ENCODE measurements at places on chromosomes 12 and 14.

- no peak for DNase-seq
Observed at GRCh38 chr14:97638864-97639263, 841.7 kb downstream of the VRK1 start.

GRCh38 chr12:110367181-110367864, 36.2 kb downstream of the ANAPC7 start:
- no peak for DNase-seq

- no peak for DNase-seq
Observed at GRCh38 chr14:90381999-90382451, 14.8 kb upstream of the CALM1 start.

GRCh38 chr12:123253641-123254459, 17.8 kb downstream of the CDK2AP1 start:
- no peak for DNase-seq

DNA sequence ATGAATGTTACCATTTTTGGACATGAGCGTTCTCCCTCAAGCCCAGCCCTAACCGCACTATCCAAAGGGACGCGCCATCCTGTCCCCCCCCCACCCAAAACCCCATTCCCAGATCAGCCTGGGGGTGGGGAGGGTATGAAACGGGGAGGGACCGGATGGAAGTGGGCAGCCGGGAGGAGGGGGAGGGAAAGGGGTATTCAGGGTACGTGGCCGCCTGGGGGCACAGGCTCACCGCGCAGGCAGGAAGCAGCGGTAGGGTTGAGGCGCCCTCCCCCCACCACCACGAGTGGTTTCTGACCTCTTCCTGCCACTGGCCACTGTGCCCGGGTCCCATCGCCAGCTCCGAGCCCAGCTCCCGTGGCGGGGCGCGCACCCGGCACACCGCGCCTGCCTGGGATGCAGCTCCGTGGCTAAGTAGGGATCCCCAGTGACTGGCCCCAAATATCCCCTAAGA, 1.4 kb downstream of the ACTN1 start:
- DNase-seq = no peak

DNA sequence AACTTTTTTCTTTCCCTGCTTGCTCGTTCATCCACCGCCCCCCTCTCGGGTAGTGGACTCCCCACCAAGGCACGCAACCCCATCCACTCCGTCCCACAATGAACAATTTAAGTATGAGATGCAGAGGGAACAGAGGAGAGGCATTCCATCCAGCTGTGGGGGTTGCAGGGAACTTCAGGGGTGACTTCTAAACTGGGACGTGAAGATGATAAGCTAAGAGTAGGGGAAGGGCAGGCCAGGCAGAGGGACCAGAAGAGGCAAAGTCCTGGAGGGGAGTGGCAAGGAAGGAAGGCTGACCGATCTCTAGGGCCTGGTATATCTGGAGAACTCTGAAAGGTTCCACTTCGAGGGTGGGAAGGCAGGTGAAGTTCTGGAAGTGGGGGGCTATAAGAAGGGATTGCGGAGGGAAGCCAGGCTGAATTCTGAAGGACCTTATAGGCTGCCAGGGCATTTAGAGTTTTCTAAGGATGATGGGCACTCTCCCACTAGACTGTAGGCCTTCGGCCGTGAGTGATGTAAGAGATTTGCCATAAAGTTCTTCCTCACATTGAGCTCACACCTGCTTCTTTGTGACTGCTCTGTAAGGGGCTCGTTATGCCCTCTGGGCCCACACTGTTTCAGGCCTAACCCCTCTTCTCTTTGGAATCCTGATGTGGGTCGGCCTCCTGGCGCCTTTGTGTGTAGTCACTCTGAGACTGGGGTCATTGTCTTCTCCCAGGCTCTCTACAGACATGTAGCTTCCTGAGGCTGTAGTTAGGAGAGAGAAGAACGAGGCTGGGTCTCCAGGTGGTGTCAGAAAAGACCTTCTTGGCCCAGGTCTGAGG, 12.1 kb downstream of the NFATC4 start:
- DNase-seq = no peak

- DNase-seq = no peak
Observed at GRCh38 chr12:29921307-29921706, 137.6 kb upstream of the TMTC1 start.

- DNase-seq = no peak
Observed at GRCh38 chr12:96258104-96258961, 64.2 kb downstream of the ELK3 start.

DNA sequence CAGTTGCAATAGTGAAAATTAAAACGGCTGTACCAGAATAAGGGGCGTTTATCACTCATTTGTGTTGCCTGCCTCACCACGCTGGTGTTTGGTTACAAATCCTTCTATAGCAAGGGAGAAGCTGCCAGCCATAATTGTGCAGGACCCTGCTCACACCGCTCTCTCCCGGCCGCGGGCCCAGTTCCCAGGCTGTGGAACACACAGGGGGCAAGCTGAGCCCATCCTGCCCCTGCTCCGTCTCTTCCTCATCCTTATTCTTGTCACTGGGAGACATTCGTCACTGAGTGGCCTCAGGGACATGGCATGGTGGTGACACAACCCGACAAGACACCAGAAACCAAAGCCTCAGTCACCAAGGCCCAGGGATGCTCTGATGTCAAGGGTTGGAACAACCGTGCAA, 116.3 kb upstream of the FKBP4 start:
- no peak for DNase-seq

DNA sequence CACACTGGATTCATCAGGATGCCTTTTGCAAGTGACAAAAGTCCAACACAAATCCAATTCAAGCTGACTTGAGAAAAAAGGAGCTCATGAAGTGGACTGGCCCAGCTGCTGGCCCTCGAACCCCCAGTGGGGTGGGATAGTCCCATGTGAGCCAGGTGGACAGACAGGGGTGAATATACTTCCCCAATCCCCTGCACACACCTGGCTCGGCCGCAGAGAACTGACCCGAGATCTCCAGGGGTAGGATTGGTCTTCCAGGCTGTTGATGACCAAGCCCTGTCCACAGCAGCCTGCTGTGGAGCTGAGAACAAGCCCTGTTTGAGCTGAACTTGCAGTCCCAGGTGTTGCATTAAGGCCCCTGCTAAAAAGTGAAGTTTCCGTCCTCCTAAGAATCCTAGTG, 56.2 kb downstream of the TPCN1 start:
- no peak for DNase-seq

DNA sequence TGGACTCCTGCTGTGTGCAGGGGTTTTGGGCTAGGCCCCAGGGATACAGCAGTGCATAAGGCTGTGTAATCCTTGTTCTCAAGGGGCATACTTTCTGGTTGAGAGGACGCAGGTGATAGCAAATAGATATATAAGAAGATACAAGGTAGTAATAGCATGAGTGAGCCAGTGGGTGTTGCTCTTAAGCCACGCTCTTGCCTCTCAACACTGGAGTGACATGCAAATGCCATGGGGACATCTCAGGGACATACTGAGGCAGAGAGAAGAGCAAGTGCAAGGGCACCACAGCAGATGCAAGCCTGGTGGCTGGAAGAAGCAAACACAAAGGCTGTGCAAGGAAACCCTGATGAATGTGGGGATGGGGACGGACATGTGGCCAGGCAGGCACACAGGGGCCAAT, 223.3 kb downstream of the CHST11 start:
- peak; percentile 22 for DNase-seq

DNA sequence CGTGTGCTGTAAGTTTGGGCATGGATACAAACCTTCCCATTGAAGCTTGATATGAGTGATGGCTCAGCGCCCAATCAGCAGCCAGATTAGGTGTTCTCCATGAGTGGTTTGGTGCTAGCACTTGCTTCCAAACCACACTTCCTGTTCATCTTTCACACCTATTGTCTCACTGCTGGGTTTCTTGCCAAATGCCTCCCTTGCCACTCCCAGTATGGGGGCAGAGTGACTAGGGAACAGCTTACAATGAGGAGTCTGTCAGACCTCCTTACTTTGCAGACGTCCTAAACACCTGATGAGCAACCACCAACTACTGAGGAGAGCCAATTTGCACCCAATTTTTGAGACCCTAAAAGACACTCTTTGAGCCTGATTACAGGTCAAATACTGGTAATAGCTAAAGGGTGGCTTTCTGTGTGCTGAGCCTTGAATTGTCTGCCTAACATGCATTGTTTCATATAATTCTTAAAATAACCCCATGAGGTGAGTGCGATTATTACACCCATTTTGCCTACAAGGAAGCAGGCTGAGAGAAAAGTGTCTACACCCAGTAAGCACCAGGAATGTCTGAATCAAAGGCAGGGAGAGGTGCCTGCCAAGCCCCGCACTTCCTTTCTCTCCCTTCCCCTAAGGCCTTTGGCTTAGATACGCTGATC, 48.4 kb upstream of the FOS start:
- no peak for DNase-seq

GRCh38 chr12:7091171-7091570, 1.1 kb downstream of the C1R start:
- DNase-seq = no peak

GRCh38 chr12:89073027-89073398, 279.3 kb downstream of the DUSP6 start:
- DNase-seq = no peak

GRCh38 chr12:92068459-92068858, 77.2 kb downstream of the BTG1 start:
- DNase-seq = no peak

DNA sequence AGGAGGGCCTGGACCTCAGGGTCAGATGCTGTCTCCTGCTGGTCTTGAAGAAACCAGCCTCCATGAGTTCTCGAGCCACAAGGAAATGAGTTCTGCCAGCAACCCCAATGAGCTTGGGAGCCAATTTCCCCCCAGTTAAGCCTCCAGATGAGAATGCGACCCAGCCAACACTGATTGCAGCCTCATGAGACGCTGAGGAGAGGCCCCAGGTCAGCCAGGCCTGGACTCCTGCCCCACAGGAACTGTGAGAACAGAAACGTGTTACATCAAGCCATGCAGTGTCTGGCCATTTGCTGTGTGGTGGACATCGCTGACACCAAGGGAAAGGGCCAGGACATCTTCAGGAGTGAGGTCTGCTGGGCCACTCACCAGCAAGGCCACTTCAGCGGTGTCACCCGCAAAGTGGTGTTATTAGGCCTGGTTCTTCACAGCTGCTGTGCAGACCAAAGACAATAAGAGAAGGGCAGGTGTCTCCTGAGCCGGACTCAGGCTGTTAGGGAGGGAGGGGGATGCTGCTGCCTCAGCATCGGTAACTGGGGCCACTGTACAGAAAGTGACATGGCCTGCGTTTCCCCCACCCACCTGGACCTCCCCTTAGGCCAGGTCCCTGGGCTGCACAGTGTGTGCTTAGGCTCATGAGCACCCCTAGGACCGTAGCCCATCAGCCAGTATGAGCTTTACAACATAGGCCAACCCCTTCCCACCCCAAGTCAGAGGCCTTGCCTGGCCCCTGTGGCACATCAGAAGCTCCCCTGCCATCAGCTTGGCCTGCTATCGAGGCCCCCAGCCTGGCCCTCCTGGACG, 272.4 kb upstream of the RTL1 start:
- DNase-seq = no peak

DNA sequence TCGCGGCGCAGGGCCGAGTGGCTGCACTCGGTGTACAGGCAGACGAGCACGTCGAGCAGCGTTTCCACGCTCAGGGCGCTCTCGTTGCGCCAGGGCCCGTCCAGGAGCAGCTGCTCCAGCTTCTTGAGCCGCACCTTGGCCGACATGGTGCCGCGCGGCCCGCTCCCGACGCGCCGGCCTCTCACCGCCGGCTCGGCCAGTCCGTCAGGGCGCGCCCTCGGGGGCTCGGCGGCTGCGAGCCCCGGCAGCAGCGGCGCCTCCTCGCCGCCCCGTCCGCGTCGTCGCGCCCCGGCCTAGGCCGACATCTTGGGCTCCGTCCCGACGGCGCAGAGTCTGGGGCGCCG, 349 bp downstream of the CDC42BPB start:
- DNase-seq = no peak

DNA sequence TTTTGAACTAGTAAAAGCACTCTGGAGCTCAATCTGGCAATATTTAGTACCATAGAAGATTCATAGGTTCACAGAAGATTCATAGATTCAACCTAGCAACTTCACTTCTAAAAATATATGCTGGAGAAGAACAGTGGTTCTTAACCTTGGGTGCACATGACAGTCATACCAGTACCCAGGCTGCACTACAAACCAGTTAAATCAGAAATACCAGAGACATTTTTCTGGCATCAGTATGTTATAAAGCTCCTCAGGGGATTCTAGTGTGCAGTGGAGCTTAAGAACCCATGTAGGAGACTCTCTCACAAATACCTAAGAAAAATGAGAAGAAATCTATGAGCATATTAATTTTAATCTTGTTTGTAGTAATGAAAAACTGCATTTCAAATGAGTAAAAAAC, 46.6 kb downstream of the CNTN1 start:
- DNase-seq = no peak

GRCh38 chr12:100964028-100964427, 169.5 kb downstream of the ANO4 start:
- no peak for DNase-seq

DNA sequence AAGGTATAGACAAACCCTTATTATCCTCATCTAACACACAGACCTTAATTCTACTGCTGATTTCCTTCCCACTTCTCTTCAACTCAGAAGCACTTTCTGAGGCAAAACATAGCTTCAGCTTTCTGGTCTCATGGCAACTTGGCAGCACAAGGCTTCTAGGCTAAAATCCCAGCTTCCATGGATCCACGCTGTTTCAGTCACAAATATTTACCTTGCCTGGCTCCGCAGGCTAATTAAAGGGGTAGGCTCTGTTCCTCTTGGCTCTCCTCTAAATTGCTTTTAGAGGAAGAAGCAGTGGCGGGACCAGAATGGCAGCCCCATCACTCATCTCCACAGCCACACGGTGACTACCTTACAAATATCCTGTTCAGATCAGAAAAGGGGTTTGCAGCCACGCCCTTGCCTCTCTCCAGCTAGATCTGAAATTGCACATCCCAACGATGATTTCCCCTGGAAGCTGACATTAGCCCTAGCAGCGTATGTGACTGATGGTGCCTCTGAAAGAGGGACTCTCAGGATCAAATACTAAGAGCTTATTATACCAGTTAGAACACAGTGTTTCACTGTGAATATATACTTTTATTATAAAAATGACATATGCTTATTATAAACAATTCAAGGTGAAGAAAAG, 221.5 kb upstream of the NUDT4 start:
- no peak for DNase-seq

DNA sequence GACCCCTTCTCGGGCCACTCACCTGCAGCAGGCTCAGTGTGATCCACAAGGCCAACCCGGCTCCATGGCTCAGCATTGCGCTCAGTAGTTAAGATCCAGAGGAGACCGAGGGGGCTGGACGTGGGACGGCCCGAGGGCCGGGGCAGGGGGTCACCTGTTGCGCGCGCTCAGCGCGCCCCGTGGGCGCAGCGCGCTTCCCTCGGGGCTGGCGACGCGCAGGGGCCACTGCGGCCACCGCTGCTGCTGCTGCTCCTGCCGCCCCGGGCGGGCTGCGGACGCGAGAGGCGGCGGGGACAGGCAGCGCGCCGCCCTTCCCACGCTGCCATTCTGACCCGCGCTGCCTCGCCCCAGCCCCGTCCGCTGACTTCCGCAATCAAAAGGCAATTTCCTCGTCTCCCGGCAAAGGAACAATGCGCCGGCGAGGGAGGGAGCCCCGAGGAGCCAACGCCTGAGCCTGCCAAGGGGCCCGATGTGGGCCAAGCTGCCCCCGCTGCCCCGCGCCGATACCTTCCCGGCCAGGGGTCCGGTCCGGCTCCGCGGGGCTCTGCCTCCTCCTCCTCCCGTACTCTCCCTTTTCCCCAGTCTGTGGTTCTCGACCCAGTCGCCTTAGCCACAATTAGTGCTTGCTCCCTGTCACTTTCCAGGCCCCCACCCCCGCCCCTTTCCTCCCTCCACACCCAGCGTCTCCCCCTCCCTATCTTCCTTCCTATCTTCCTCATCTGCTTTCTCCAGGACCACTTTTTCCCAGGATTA, 27.3 kb downstream of the PTPRB start:
- no peak for DNase-seq
